Endothelial cell (in vitro differentiated cells): ENCODE measurements at places on chromosomes 7 and 10.

GRCh38 chr10:114279289-114279688 is 40.2 kb downstream of the VWA2 start:
- no peak for DNase-seq

- DNase-seq: no peak
These were observed 154.1 kb upstream of the AHR start for GRCh38 chr7:17144322-17144721.

DNA sequence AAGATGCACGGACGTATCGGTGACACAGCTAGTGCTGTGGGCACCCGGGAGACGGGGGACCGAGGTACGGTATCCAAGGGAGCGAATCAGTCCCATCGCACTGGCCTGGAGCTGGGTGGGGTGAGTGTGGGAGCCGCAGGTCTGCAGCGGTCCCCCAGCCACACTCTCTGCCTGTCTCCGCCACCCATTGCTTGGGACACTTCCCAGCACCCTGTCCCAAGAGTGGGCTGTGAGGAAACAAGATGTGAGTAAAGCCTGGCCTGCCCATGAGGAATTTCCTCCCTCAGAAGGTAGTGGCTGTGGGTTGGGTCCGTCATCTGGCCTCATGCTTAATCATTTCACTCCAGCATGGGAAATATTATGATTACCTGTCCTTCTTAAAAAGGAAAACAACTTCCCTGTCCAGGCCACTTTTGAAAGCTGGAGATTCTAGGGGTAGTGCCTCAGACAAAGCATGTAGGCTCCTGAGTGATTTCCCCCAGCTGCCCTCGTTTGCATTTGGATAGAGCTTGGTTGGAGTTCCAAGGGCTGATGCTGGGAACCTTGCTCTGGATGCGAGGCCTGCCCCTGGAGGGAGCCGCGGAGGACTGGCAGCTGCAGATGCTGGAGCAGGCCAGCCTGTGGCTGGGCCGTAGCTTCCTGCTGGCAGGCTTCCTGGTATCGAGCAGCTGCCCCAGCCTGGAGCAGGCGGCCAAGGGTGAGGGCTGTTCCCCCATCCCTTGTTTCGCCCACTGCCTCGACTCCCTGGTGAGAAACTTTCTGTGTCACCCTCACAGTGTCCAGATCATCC is 6.2 kb upstream of the ACTR3C start:
- DNase-seq: no peak

DNA sequence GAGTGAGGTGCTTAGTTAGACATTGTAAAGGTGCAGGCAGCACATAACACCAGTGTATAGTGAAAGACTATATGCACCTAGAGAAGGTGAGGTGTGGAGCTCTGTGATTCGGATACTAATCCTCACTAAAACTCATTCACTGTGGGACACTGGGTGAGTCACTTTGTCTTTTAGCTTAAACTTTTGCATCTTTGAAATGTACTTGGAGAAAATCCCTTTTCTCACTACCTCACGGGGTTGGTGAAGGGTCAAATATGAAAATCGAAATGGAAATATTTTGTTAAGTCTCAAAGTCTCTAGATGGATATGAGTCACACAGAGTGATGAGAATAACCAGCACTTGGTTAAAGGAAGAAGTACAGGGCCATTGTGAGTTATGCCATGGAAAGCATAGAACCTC is 38.0 kb downstream of the MDFIC start:
- no peak for DNase-seq

DNA sequence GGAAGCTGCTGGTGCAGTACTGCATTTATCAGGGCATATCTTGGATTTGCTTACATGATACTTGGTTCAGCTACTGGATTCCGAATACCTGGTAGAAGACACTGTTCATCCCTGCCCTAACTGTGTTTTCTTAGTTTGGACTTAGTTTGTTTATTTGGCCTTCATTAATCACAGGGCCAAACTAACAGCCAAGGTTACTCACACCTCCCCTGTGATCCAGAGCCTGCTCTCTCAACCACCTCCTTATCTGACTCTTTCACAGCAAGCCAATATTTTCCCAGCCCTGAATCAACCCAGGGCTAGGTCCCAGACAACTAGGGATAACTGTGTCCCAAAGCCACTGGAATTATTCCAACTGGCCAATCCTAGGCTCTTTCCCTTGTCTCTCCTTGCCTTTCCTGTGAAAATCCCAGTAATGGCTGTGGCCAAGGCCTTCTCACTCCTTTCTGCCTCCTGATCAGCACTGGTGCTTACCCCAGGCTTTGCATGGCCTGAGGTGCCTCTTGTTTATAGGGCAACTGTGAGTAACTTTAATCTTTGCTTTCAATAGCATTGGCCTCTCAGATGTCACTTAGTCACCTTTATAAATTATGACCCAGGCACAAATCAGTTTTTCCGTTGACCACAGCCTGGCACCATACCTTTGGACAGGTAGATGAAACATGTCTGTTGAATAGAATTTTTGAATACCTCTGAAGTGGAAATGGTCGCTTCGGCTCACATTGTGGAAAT is 9.3 kb upstream of the JCAD start:
- no peak for DNase-seq

GRCh38 chr10:6145166-6145987 is 56.5 kb downstream of the RBM17 start:
- peak; percentile 44 for DNase-seq

DNA sequence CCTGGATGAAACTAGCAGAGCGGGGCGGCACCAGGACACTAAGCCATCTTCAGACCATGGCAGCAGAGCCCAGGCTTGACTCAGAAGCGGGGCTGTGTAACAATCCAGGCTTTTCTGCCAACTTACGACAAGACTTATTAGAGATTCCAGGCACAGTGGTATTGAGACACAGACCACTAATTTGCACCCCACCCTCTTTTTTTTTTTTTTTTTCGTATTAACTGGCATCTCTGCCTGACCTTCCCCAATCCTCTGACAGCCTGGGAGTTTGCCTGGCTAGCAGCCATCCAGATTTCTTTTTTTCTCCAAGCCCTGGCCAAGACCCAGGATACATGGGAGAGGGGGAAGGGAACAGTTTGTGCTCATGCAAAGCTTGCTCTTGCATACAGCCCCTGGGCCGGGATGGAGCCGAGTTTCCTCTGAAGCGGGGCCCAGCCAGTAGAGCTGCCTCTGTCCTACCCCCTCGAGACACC is 182.4 kb downstream of the PLXNA4 start:
- DNase-seq: no peak

GRCh38 chr10:119742947-119743648 is 17.2 kb downstream of the INPP5F start:
- no peak for DNase-seq
